ENCODE measurements at places on chromosomes 5 and 9.

- no peak for DNase-seq
These were observed 8.9 kb downstream of the NLN start for GRCh38 chr5:65730910-65731309.

DNA sequence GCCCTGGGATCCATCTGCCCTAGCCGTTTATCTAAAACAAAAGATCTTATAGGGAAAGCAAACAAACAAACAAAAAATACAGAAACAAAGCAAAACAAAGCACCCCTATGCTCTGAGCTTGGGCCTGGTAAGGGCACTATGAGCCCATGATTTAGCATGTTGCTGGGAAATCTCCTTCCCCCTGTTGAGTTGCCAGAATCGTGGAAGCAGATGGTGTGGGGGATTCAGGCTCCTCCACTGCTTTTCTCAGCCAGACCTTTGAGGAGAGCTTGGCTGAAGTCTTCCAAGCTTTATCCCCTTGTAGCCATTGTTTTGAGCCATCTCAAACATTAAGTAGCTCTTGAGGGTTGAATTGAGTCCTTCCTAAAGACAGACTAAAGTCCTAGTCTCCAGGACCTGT, 29.9 kb downstream of the TMC1 start:
- DNase-seq, result no peak

GRCh38 chr5:138664276-138664943, 88.8 kb upstream of the CTNNA1 start:
- no peak for DNase-seq

GRCh38 chr9:114746591-114747346, 59.1 kb downstream of the TNFSF15 start:
- no peak for DNase-seq

- DNase-seq, result no peak
These were observed 253.7 kb downstream of the SPOCK1 start for GRCh38 chr5:137245438-137245837.

- peak; percentile 64 for DNase-seq
These were observed 480 bp downstream of the LMNB1 start for GRCh38 chr5:126777257-126777974.

DNA sequence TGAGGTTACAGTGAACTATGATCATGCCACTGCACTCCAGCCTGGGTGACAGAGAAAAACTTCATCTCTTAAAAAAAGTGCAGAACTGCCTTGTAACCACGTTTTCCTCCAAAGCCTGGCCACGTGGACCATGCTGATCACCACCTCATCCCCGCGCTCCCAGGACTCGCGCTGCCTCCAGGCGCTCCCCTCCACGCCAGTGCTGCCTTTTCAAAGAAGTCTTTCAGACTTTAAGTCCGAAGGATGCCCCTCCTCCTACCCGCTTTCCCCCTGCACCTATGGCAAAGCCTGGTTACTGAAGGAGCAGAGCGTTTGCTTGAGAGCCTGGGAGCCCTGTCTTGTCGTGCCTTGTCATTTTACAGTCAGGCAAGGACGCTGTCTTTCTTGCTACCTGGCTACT, 43.8 kb downstream of the HABP4 start:
- DNase-seq, result no peak

DNA sequence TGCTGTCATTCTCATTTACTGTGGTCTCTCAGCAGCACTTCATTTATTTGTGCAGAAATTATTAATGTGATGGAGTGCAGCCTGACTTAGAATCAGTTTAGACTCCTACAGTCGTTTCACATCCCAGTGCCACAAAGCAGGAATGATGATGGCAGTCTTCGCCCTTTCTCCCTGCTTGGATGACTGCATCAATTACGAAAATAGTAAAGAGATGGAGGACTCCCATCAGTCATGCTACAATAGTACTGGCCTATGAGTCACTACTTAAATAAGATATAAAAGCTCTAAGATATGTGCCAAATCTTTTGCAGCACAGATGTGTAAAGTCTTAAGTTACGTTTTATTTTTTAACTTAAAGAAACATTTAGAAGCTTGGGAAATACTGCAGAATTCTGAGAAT, 263.9 kb downstream of the CHSY3 start:
- DNase-seq, result no peak

GRCh38 chr9:71915495-71915894, 4.1 kb downstream of the C9orf85 start:
- no peak for DNase-seq

DNA sequence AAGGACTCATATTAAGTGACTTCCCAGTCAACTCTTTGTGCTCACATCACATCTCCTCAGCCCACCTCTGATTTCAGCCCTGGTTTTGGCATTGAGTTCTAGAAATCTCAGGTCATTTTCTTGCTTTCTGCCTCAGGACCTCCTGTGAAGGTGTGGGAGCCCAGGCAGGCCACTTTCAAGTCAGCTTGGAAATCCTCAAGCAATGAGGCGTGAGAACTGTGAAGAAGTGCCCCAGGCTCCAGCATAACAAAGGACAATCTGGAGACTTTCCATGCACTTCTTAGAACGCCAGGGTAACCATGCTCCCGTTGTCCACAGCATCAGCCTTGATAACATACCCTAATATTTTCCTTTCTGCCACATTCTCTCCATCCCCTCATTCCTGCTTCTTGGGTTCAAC, 131.2 kb upstream of the MAP3K1 start:
- DNase-seq, result no peak

DNA sequence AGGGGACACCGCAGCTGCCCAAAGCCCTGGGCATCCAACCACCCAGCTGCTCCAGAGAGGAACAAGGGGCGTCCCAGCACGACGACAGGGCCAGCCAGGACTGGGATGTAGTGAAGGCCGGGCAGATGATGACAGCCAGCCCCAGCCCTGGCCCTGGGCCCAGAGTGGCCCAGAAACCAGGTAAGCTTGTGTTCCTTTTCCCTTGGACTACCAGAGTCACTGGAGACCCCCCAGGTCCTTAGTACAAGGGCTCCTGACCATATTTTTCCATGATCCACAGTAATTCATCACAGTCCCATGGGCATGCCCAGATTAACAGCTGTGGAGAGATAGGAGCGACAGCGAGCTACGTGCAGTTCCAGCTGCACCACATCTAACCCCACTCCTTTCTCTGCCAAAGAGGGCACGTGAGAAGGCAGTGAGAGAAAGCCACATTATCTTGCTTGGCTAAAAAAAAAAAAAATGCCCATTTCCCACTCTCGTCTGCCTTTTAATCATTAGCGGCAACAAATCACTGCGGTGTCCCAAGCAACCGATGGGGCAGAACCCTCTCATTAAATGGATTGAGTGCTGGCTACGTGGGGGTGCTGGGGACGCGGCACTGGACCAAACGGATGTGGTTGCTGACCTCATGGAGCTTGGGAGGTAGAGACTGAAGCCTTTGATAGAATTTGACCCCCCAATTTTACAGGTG, 21.7 kb upstream of the SYNPO start:
- DNase-seq, result no peak

GRCh38 chr5:68592351-68592750, 376.8 kb downstream of the PIK3R1 start:
- DNase-seq, result no peak

DNA sequence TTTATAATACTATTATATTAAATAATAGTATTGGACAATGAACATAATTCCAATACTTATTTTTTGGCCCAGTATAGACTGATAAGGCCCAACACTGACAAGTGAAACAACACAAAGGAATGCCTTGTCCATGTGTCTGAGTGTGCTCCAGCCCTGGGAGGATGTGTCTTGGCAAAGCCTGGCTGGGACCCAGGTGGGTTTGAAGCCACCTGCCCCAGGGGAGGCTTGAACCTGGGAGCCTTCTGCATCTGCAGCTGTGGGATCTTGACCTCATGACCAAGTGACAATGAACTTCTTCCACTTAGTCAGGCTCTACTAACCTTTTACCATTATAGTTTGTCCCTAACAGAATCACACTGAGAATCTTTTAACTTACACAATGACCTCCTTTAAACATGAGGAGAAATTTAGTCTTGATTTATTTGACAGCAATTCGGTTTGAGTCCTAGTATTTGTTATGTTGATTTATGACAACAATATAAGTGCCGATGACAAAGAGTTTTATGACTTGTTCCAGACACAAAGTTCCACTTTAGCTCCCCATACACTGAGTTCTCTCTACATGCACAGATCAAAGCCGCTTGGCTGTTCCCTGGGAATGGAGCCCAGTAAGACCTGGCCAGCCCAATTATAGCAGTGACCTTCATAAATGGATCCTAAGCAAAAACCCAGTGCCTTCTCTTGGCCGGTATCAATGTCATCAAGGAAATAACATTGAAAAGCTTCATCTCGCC, 294.5 kb downstream of the CTNND2 start:
- no peak for DNase-seq
